Thyroid gland (tissue), 4 donors: ENCODE measurements at places on chromosomes 11 and 22. TPM values are rescaled to one million over a fixed set of nuclear protein-coding genes. Genes with fewer than 3 reads are reported as not detected.

The MAPK8IP2 gene
- total RNA-seq, result 3.3 TPM

The APLNR gene
- 4.8 TPM for total RNA-seq

The TTC36 gene
- not detected for total RNA-seq

The OR8A1 gene
- total RNA-seq, result not detected

DNA sequence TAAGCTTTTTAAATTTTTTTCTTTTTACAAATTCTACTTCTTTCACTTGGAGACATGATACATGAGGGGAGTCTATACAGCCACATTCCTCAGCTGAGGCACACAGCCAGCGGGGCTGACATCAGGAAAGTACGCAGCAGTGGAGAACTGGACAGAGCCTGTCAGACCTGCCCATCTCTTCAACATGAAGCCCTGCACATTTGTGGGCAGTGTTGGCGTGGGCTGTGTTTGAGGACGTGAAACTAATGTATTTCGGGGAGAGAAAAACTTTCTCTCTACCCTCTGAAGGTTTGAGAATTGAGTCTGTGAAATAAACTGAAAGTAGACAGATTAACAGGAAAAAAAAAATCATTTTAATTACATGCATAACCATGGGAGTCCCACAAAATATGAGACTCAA, 84.8 kb upstream of the HTATIP2 start:
- H3K36me3 ChIP-seq, result no peaks in the 10 kb centered on the region
- no peaks in the 10 kb centered on the region for H3K27me3 ChIP-seq

DNA sequence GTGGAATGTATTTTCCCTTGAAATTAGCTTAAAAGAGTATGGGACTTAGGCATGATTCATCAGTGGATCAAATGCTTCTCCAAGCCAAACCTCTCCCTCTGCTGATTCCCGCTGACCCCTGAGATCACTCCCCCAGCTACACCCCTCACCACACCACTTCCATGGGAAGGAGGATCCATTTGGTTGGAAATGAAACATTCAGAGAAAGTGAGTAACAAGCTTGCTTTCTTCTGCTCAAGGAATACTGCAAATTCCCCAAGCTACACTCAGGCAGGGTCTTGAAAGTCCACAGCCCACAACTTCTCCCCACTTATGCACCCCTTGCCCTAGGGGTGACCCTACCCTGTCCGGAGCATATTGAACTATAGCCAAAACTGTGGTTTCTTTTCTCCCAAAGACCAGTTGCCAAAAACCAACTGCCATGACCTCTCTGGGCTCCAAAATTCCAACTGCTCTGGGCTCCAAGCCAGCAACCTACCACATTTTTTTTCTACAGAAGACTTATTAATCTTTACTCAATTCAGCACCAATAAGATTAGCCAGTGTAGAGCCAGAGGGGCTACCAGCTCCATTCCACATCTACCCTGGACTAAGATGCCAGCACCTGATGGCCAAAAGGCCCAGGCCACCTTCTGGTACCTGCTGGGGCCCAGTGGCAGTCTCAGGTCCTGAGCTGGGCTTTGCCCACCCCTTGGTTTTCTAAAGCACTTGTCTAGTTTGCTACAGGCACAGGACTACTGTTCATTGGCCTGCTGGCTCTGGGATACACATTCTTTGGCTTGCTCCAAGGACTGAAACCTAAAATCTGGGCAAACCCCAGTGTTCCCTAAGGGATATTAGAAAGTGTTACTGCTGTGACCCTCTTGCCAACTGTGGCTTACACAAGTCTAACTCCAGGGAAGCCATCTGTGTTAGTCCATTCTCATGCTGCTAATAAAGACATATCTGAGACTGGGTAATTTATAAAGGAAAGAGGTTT, 101.1 kb downstream of the MICAL3 start:
- peak; percentile 75 for DNase-seq
- no peak overlapping the region for H3K4me3 ChIP-seq
- H3K27ac ChIP-seq, result peak overlapping the region; percentile 92
- H3K27me3 ChIP-seq, result no peaks in the 10 kb centered on the region

GRCh38 chr11:19972651-19973050, 187.6 kb downstream of the DBX1 start:
- H3K27me3 ChIP-seq, result no peaks in the 10 kb centered on the region
- DNase-seq, result no peak
- H3K4me3 ChIP-seq, result no peak overlapping the region
- H3K36me3 ChIP-seq, result no peaks in the 10 kb centered on the region
- H3K27ac ChIP-seq, result no peak overlapping the region

- H3K4me1 ChIP-seq, result peaks cover 25% of the 10 kb centered on the region
- H3K27me3 ChIP-seq, result no peaks in the 10 kb centered on the region
- H3K4me3 ChIP-seq, result no peak overlapping the region
- H3K27ac ChIP-seq, result no peak overlapping the region
- H3K36me3 ChIP-seq, result no peaks in the 10 kb centered on the region
- DNase-seq, result no peak
Observed at GRCh38 chr11:2803186-2804091, 82.1 kb downstream of the CDKN1C start.

GRCh38 chr22:27783436-27784119, 18.0 kb downstream of the MN1 start:
- no peak overlapping the region for H3K4me3 ChIP-seq
- H3K4me1 ChIP-seq, result no peaks in the 10 kb centered on the region
- no peaks in the 10 kb centered on the region for H3K27me3 ChIP-seq
- DNase-seq, result no peak

DNA sequence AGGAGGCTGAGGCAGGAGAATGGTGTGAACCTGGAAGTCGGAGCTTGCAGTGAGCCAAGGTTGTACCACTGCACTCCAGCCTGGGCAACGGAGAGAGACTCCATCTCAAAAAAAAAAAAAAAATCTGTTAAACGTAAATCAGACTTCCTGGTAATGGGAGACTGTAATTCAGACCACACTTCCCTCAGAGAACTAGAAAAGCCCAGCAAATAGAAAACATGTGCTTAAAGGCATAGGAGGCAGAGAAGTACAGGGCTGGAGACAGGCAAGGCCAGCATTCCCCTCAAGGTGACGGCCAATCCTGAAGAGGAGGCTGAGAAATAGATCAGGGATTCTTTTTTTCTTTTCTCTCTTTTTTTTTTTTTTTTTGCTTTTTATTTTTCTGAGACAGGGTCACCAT, 8.2 kb downstream of the GGT5 start:
- DNase-seq, result no peak
- H3K36me3 ChIP-seq, result no peaks in the 10 kb centered on the region
- H3K27me3 ChIP-seq, result no peaks in the 10 kb centered on the region
- H3K27ac ChIP-seq, result no peak overlapping the region
- H3K4me1 ChIP-seq, result peaks cover 24% of the 10 kb centered on the region

DNA sequence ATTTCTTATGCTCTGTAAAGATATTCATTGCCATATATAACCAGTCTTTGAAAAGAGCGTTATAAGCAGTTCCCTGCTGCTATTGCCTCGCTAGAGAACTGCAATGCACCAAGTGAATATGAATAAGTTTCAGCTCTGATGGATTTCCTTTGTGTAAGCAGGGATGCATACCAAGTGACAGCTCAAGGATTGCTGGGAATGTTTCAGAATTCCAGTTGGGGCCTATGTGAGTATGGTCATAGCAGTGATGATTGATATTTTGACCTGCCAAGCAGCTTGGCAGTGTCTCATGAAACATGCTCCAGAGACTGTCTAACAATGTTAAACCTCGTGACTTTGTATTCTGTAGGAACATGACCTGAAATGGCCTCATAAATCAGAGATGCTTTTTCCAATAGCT, 312.6 kb downstream of the C11orf87 start:
- no peak overlapping the region for H3K4me3 ChIP-seq
- H3K4me1 ChIP-seq, result no peaks in the 10 kb centered on the region
- no peaks in the 10 kb centered on the region for H3K27me3 ChIP-seq
- no peak overlapping the region for H3K27ac ChIP-seq

DNA sequence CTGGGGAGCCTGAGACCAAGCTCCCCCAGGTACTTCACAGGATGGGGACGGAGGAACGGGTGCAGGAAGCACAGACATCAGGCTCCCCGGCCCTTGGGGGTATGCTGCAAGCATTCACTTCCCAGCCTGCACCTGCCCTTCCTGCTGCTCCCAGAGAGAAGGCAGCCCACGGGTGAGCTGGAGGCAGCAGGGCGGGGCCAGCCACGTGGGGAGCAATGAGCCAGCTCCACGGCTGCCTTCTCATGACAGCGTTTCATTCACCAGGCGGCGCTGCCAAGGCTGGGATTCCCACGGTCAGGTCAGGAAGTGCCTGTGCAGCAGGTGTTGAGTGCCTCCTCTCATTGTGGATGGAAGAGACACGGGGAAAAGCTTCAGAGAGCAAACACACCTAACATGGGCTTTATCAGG, 14.5 kb upstream of the PHLDA2 start:
- peak overlapping the region; percentile 9 for H3K27ac ChIP-seq
- H3K4me3 ChIP-seq, result no peak overlapping the region
- no peaks in the 10 kb centered on the region for H3K27me3 ChIP-seq

- peaks cover 51% of the 10 kb centered on the region for H3K36me3 ChIP-seq
- H3K4me3 ChIP-seq, result no peak overlapping the region
- H3K27me3 ChIP-seq, result no peaks in the 10 kb centered on the region
- peak overlapping the region; percentile 84 for H3K27ac ChIP-seq
Observed at GRCh38 chr11:62593434-62594044, 2.2 kb upstream of the TUT1 start.
